Effector CD8-positive, alpha-beta T cell (primary cell): ENCODE measurements at places on chromosomes 11 and 22.

GRCh38 chr22:41656556-41656955 is 32.1 kb downstream of the SNU13 start:
- no peak for DNase-seq

- DNase-seq, result no peak
These were observed 71.5 kb downstream of the FAT3 start for GRCh38 chr11:92296138-92296515.

DNA sequence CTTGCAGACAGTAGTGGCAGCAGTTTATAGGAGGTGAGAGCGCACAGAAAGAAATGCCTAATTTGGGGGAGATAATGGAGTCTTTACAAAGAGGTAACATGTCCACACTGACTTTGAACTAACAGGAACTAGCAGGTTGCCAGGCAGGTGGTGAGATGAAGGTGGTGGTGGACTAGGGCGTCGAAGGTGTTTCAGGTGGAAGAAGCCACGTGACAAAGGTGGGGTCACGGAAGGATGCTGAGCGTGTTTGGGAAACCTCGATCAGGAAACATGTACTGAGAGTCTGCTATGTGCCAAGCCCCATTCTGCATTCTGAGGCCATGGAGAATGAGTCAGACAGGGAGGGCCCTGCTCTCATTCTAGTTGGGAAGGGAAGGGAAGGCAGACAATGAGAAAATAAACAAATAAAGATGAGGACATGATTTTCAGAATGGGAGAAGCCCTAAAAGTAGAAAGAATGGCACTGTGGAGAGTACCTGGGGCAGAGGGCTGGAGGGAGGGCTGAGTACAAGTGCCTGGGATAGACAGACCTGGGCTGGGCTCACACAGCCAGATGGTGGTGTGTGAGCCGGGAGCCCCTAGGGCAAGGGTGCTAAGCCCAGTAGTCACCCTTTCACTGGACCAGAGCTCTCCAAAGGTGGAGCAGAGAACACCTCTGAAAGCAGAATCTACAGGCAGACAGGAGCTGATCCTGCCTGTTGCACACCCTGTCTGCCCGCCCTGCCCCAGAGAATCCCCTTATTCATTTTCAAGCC is 16.2 kb upstream of the NNMT start:
- DNase-seq, result no peak

DNA sequence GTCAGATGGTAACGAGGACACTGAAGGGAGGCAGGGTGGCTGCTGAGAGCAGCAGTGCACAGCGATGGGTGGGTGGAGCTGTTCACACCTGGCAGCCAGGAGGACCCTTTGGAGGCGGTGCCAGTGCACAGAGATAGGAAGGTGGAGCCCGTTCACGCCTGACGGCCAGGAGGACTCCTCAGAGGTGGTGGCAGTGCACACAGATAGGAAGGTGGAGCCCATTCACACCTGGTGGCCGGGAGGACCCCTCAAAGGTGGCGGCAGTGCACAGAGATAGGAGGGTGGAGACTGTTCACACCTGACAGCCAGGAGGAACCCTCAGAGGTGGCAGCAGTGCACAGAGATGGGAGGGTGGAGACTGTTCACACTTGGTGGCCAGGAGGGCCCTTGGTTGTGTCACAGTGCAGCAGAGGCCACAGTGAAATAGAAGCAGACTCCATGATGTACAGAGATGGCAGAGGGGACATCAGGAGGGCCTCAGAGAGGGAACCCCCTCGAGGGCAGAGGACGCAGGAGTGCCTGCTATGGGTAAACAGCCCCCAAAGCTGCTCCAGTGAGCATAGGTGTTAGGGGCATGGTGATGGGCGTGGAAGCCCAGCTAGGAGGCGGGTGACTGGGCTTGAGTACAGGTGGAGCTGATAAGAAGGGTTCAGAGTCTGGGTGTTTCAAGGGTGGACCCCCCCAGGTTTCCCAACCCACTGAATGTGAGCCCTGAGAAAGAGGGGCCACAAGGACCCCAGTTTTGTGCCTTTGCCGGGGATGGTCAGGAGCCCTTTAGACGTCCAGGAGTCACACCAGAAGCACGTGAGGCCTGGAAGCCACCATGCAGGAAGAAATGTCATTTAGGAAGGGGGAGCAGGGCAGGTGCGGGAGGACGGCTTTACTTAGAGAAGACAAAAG is 566.7 kb downstream of the BRD1 start:
- DNase-seq, result no peak

DNA sequence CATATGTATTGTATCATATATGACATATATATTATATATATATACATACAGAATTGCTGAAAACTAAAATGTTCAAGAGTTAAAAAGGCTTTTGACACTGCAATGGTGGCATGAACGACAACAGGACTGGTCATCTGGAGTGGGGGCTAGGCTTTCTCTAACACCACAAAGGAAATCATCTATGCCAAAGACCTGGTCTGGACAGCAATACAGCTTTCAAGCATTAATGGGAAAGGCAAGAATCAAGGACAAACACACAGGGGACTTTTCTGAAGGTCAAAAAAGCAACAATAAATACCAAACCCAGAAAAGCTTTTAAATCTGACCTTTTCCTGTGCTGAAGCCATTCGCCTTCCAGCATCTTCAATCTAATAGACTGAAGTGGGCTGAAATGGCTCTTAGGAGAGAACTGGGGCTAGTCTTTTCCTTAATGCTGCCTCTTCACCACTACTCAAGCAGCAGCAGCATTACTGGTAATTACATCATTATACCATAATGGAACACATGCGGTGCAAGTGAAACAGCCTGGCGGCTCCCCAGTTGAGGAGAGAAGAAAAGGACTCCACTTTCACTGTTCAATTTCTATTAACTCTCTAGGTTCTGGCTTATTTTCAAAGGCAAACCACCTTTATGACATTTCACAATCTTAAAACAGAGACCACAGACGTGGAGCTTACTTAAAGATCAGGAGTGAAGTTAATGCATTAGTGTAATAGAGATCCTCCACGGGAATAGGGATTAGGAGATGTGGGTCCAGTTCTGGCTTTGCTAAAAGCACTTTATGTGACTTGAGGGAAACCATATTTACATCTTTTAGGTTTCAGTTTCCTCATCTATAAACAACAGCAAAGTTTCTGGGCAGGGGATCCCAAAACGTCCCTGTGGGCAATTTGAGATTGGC is 63.0 kb downstream of the GAB2 start:
- no peak for DNase-seq

GRCh38 chr11:24386546-24387397 is 110.1 kb upstream of the LUZP2 start:
- no peak for DNase-seq

DNA sequence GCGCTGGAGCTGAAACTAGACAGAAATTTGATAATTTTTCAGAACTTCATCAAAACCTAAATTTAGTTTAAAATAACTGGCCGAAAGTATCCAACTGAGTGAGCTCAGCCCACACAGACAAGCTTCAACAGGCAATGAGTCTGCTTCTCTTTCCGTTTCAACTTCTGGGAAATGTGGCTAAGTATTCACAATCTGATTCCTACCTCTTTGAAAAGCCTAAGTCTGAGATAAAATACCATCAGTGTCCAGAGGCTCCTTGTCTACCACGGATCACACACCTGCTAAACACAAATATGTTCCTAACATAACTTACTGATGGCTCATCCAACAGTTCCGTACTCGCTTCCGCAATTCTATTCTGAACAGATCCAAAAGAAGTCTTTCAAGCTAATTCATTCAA is 8.5 kb downstream of the SIK3 start:
- DNase-seq, result no peak

DNA sequence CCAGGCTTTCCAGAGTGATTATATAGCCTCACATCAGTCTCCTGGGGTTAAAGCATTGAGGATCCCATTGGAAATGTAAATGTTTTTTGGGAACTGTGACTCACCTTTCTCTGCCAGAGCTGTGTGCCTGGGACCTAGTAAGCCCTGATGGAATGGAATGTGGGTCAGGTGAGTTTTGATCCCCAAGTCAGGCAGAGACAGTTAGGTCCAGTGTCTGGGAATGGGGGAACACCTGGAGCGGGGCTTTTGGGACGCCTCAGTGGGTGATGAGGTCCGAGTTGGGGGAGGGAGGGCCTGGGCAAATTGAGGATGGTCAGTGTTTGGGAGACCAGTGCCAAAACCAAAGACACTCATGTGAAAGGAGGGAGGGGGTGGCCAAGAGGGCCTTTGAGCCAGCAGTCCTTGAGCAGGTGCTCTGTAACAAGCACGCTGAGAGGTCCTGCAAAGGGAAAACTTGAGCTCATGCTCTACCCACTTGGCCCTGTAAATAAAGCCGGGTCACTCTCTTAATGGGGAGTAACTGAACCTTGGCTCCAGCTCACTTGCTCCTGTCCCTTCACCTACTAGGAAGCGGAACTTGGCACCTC is 104.7 kb downstream of the NAV2 start:
- no peak for DNase-seq

- DNase-seq, result no peak
These were observed 921.9 kb upstream of the TENM4 start for GRCh38 chr11:80362563-80363340.

GRCh38 chr11:9138612-9139579 is 47.5 kb upstream of the SCUBE2 start:
- DNase-seq, result no peak

DNA sequence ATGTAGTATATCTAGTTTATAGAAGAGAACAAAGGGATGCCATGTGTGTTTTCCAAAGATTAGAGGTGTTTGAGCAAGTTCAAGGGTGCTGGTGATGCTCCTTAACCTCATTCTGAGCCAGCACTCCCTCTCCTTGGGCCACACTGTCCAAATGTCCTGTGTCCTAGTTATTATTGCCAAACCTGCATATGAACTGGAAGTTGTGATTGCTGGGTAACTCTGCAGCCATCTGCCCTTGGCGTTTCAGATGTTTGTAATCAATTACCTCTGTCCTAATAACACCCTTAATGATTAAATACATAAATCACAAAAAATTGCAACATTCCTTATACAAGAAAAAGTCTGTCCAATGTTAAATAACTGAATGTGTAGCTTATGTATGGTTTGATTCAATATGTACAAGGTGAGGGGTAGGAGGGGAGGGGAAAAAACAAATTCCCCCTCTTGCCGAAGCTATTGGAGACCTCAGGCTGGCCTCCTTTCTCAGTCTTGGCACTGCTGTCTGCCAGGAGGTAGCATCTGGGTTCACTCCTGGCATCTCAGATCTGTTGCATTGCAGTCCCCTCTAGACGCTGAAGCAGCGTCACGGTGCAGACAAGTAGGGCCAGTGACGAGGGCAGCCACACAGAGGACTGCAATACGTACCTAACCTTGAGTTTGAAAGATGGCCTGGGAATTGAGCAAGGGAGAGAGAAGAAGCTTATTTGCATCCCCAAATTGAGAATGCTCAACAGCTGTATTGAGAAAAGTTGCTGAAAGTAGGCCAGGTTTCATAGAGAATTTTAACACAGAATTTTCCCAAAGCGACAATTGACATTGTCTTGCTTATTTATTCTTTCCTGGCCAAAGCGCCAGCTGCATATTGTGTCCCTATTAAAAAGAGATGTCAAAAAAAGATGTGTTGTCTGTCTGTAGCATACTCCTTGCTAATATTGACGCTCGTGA is 89.6 kb upstream of the ARHGAP32 start:
- no peak for DNase-seq

DNA sequence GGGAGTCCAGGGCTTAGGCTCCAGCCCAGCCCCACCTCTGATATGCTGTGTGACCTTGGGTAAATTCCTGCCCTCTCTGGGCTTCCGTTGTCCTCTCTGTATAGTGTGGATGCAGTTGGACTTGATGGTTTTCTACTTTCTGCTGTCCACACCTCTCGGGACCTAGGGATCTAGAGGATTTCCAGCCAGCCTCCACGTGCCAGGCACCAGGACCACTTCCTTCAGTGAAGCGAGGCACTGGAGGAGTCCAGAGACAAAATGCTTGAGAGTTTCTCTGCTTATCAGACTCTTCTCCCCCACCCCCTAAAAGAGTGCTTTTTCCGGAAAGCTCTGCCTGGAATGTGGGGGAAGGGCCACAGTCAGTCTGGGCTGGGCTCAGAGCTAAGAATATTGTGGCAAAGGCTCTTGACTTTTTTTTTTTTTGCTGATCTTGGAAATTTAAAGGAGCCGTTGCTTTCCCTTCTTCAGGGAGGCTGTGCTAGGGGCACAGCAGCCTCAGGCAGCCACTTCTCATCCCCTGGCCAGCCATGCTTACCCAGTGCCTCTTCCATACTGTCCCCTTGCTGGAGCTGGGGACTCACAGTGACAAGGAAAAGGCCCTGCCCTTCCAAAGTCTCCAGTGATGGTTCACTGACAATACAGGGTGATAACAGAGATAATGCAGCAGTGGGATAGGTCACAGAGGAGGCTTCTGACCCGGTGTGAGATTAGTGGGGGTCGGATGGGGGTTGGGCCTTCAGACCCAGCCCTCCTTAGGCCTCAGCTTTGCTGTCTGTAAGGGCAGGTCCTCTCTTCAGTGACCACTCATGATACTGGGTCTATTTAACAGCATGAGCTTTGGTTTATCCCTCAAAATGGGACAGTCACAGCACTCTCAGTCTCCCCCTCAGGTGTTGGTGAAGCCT is 2.9 kb upstream of the SERPINH1 start:
- DNase-seq, result no peak

DNA sequence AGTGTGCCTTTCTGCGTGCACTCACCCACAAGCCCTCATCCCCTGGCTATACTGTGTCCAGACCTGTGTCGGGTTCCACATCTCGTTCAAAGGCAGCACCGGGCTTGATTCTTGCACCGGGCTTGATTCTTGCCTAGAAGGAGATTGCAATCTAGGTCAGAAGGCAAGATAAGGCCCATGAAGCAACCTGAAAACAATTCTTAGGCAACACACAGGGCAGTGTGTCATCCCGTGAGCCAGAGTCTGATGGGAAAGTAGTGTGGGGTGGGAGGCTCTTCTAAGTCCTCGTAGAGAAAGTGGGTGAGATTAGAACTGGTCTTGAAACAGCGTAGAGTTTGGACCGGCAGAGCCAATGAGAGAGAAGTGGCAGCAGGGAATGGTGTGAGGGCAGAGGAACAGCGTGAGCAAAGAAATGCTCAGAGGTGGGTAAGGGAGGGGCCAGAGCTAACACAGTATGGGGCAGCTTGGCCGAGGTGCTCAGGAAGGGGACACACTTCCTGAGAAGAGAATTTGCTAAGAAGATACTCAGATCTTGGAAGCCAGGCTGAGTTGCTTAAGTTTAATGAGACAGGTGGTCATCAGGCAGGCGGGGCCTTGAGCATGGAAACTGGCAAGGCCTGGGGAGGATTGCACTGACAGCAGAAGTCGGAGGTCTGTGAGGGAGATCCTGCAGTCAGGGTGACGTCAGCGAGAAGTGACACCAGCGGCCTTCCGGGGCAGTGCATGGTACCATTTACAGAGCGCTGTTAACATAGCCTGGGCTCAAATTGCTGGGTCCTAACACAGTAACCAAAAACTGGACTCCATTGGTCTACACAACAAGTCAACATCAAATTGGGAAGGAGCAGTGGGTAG is 40.7 kb upstream of the DKK3 start:
- DNase-seq, result no peak

GRCh38 chr11:131737357-131737756 is 366.9 kb downstream of the NTM start:
- no peak for DNase-seq
